ENCODE measurements at places on chromosomes 5 and 9. TPM values are rescaled to one million over a fixed set of nuclear protein-coding genes. Genes with fewer than 3 reads are reported as not detected.

Gene PSAT1
- 226 TPM for total RNA-seq

Gene FOXD4L3
- 0.25 TPM for total RNA-seq

Gene RNF208
- total RNA-seq: 26.1 TPM

Gene ALDH1A1
- total RNA-seq: 0.44 TPM

Gene C9
- 0.34 TPM for total RNA-seq

Gene GABRA1
- not detected for total RNA-seq

Gene TYRP1
- total RNA-seq: not detected

Gene TNFAIP8
- total RNA-seq: 18.4 TPM

Gene ZFR
- total RNA-seq: 65.7 TPM

Gene PRRX2
- 25.5 TPM for total RNA-seq

Gene DIPK1B
- total RNA-seq: 15.6 TPM

Gene TNFSF15
- total RNA-seq: not detected

Gene CCDC171
- total RNA-seq: 2.6 TPM
